ENCODE measurements at places on chromosomes 11 and 22.

DNA sequence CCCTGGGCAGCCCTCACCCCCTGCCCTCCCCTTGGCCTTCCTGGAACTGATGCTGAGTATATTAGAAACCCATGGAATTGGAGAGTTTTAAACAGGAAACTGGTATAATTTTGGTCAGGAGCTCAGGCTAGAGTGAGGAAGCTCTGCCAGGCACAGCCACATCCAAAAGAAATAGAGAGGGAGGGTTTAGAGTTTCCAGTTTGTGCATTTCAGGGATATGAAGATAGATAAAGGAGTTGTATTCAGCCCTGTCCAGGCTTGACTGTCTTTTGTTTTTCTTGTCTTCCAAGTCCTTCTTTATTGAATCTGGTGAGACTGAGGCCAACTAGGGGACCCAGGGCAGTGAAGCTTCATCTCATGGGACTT is 71.8 kb downstream of the TSPAN18 start:
- DNase-seq: no peak

GRCh38 chr11:122923302-122923701 is 40.7 kb downstream of the JHY start:
- DNase-seq: no peak

DNA sequence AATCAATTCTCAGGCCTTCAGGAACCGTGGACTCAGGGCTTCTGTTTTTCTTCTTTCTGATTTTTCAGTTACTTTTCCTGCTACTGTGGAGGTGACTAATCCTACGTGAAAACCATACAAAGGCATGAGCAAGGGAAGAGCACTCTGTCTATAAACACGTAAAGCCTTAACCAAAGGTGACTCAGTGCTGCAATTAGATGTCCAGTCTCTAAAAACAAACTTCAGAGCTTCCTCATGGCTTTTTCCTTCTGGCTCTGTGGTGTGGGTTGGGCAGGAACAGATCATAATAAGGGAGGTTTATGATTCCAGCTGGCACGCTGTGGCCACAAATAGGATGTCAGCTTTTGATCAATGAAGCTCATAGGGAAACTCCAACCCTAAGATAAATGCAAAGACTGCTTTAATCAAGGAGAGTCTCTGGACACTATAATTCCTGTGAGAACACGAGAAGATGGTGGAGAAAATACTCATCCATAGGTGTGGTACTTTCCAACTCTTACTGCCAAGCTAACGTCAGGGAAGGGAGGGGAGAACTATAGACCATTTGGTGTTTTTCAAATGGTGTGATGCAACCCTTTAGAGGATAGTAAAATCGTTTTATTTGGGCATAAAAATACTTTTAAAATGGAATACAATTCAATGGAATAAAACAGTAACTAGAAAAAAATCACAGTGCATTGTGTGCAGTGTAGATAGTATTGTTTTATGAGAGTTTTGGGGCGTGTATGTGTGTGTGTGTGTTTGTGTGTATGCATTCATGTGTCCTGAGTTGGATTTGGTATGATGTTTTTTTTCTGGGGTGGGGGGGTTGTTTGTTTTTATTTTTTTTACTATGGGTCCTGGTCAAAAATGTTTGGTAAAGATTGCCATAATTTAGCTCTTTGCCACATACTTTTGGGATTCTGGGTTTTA is at the start of gene NXPE2:
Gene NXPE2 (plus strand): TSS at position 403 of the 912 bp plus-strand sequence. CDS start 49 bp downstream, at position 452.
- no peak for DNase-seq

GRCh38 chr11:133064152-133064877 is 468.0 kb downstream of the OPCML start:
- DNase-seq: peak; percentile 86

Data from NCI-H1092 (cell line).